ENCODE measurements at places on chromosomes 11 and 22.

- DNase-seq = no peak
Measured at GRCh38 chr11:126456783-126457542, 101.5 kb downstream of the ST3GAL4 start.

DNA sequence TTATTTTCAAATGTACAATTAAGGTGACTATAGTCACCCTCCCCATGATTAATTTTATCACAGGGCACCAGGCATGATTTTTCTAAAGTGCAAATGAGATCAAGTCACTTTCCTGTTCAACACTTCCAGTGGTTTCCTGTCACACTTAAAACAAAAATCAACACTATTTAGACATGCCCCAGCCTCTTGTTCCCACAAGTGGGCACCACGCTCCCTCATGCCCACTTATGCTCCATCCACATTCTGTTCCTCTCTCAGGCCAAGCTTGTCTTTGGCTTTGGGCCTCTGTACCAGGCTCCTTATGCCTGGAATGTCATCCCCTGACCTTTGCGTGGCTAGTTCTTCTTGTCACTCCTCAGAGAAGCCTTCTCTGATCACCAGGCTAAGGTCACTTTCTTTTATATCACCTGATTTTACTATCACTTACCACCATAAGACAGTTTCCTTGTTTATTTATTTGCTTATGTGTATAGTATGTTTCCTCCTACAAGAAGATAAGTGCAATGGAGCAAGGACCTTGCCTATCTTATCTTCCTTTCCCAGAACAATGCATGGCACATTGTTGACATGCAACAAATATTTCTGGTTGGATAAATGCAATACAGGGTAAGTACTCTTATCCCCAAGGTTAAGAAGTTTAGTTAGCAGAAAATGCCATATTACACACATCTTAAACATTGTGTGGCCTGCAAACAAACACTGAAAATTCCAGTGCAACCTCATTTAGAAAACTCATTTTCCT lies 50.9 kb upstream of the PANX1 start:
- DNase-seq = peak; percentile 12

DNA sequence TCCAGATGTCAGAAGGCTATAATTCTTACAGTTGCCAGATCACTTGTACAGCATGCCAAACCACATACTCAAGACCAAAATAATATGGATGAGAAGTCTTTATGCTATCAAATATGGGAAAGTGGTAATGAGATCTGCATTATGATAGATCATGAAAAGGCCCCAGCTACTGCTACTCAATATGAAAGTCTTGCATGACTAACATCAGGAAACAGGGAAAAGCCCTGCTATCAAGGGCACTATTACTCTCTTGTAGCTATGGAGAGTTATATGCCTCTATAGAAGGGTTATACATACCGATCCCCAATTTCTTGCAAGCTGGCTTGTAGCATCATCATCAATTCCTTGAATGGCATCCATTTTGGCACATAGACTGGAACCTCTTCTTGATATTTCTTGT lies 30.2 kb upstream of the TMPRSS5 start:
- no peak for DNase-seq

DNA sequence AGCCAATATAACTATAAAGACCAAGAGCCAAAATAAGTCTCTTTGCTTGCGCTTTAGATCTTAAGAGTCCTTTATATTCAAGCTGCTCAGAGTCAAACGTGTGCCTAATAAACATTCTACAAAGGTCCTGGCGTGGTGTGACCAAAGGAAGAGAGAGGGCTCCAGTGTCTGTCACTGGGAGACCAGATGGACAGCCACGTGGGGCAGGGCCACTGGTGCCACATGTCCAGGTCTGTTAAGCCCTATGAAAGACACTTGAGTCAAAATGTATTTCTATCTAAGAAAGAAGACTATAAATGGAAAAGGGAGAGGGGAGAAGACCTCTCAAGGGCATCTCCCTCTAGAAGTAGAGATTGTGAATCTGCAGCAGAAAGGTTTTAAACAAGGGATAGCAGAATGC lies 32.2 kb upstream of the EHF start:
- DNase-seq = no peak

- DNase-seq = peak; percentile 82
Measured at GRCh38 chr22:45709060-45709739, 37.6 kb downstream of the ATXN10 start.

DNA sequence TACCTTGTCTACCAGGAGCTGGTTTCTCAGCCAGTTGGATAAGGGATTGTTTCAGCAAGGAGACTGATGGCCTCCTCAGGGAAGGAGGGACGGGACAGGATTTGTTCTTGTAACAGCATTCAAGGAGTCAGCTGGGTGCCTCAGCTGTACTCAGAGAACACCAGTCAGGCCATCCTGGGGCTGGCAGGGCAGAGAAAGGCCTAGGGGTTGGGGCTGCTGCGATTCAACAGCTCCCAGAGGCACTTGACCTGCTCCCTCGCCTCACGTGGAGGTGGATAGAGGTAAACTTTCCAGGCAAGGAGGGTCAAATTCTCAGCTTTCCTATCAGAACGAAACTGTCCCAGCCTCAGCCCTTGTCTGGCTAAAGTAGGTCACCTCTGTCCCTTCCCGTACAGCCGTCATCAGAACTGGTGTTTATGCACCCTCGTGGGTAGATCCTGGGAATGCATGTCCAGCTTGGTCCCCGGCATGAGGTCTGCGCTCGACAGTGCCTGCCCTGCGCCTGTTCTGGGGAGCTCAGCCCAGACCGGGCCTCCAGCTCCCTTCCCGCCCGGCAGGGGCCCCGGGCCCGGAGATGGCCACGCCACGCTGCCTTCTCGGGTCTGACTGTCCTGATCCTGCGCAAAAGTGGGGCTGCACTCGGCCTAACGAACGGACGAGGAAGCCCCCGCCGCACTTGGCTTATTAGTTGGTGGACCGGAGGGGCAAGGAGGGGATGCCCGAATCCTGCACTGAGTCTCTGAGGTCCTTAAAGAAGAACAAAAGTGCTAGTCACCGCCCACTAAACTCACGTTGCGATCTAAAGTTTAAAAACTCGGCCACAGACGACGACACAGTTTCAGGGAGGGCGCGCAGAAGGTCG lies 762 bp upstream of the CCDC134 start:
- DNase-seq = peak; percentile 24

DNA sequence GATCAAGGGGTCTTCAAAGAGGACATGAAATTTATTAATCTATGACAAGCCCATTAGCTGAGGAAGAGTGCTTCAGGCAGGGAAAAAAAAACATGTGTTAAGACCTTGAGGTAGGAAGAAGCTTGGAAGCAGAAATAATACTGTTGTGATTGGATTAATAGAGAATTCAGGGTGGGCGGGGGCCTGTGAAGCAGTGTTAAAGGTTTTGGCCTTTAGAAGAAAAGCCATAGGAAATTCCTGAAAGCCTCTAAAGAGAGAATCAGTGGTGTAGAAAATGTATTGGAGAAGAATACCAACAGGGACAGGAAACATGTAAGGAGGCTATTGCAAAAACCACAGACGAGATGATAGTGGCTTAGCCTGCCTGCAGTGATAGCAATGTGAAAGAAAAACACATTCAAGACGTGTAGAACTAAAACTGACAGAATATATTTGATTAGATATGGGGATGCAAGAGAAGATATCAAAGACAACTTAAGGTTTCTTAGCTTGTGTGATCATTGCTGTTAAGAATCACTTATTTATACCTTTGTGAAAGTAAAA lies 404.4 kb upstream of the ANO3 start:
- DNase-seq = no peak

- DNase-seq = no peak
Measured at GRCh38 chr22:25563761-25564319, 635 bp upstream of the GRK3 start.

DNA sequence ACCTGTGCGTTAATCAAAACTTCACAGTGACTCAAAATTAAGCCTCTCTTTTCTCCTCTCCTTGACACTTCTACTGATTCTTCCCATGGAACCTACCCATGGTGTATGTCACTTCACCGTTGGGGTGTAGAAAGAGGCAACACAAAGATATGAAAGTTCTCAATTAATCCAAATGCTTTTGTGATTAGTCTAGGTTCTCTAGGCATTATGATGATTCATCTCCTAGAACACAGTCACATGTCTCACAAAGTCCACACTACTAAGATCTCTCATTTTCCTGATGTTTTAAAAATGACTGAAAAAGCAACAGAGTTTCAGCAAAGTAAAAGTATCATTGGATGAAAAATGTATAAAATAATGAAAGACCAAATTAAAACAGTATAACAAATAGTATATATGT lies 13.7 kb upstream of the SCGB2A2 start:
- DNase-seq = no peak

DNA sequence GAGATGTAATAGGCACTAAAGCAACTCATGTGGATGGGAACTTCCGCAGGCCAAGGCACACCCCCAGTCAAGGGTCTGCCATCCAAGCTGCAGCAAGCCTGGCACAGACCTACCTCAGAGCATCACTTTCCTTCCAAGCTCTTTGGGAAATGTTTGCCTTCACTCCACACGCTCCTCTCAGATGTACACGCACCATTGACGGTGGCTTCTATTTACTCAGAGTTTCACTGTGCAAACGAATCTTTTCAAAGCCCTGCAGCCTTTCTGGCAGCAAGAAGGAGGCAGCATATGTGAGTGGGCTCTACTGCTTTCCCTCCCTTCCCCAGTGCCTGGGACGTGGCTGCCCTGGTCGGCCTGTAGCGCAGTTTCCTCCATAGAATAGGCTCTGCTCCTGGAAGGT lies 60.9 kb upstream of the USP47 start:
- no peak for DNase-seq

- DNase-seq = peak; percentile 50
Measured at GRCh38 chr22:28958611-28959010, 75.2 kb downstream of the ZNRF3 start.

DNA sequence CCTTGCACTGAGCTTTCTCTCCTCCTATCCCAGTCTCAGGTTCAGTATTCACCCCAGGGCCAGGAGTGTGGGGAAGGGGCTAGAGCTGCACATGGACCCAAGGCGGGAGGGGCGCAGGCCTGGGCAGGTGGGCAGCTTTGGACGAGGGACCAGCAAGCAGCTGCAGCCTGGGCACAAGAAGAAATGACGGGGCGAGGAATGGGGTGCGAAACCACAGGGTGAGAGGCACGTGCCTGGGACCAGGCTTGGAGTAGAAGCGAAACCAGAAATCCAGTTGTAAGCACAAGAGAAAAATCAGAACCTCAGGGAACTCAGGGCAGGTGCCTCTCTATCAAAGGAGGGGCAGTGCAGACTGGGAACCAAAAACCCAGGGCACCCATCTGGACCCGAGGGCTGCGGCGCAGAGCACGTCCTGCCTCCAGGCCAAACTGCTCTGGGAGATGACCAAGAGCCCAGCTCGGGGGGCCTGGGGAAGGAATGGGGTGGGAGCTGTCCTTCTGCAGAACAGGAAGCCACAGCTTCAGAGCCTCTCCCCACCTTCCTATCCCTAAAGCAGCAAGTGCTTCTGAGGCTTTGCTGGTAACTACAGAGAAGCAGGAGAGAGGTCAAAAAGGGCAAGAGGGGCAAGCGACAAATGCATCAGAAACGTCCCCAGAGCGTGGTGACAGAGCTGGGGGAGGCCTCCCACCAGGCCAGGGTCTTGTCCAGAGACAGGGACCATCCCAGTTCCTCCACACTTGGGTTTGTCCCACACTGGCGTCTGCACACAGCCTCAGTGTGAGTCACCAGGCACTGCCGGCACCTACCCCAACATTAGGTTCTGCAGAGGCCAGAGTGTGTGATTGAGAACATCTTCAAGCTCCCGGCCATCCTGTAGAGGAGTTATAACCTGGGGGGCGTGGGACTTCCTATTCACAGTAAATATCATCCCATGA lies 18.3 kb upstream of the TMPRSS4 start:
- no peak for DNase-seq

DNA sequence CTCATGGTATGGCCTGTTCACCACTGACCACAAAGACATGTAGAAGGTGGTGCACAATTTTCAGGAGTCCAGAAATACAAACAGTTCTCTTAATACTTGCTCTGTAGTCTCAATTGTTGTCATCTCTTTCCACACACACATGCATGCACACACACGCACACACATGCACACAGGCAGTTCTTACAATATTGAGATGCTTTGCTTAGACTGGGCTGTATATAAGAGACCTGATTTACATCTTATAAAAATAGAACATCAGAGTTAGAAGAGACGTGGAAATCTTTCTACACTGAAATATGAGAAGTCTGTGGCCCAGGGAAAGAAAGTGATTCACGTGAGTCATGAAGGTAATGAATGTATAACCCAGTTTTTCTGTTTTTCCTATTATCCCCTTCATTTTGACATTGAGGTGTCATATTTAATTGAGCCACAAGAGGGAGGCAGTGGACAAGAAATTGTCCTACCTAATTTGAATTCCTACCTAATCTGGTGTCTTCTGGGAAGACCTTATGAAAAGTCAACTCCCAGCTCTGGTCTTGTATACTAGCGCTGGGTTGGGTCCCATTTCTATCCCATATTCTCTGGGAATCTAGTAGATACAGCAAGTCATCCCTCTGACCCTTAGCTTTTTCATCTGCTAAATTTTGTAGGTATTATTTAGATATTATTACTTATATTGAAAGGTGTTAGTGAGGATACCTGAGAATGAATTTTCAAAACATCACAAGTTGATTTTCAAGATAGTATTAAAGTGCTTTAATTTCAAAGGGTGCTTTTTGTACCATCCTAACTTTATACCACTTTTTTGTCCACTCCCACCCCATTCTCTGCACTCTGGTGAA lies 14.9 kb upstream of the MS4A4A start:
- DNase-seq = peak; percentile 51

DNA sequence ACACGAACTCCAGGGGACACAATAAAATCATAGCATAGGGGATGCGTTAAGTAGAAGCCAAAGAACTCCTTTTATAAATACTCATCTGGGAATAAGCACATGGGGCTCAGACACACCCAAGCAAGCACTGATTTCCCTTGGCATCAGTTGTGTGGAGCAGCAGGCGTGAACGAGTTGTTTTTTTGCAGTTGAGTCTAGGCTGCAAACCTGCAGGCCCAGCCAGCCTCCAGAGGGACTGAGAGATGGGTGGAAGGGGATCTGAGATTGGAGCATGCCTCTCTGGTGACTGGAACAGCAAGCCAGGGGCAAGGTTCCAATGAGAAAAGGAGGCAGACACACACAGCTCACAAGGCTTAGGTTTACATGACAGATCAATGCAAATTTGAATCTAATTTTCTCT lies 27.4 kb upstream of the SEZ6L start:
- no peak for DNase-seq

DNA sequence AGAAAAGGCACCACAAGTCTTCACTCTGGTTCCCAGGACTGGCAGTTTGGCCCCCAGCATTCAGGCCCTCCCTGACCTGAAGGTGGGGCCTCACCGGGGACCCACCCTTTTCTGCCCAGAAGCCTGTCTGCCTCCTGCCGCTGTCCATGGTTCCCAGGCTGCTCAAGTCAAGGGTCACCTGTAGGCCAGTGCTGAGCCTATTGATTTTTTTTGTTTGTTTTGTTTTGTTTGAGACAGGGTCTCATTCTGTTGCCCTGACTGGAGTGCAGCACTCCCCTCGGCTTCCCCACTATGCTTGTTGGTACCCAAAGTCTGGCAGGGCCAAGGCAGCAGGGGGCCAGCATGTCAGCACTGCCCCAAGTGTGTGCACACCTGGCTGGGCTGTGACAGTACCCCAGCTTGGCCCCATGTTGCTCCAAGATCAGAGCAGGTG lies 11.0 kb upstream of the MED17 start:
- no peak for DNase-seq

- DNase-seq = no peak
Measured at GRCh38 chr11:111339758-111340388, 39.2 kb downstream of the POU2AF1 start.

- peak; percentile 25 for DNase-seq
Measured at GRCh38 chr11:7353100-7353499, 101.4 kb downstream of the SYT9 start.

- no peak for DNase-seq
Measured at GRCh38 chr11:64989416-64989815, 7.4 kb downstream of the BATF2 start.
